HTR-8/SVneo (cell line): ENCODE measurements at places on chromosomes 7 and 10.
A peak's percentile ranks its signal among the peaks of the same experiment; 100 is the strongest.

DNA sequence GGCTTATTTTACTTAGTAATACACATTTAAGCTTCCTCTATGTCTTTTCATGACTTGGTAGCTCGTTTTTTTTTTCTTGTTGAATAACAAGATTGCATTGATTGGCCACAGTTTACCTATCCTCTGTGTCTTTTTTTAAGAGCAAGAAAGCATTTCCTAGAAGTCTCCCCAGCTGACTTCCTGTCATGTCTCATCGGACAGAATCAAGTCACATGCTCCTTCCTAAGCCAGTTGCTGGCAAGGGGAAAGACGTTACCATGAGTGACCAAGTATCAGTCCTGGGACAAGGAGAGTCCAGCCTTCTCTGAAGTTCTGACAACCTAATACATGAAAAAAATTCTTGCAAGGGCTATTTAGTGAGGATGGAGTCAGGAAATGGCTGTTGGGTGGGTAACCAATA is 24.9 kb upstream of the SFRP5 start:
- DNase-seq: no peak

DNA sequence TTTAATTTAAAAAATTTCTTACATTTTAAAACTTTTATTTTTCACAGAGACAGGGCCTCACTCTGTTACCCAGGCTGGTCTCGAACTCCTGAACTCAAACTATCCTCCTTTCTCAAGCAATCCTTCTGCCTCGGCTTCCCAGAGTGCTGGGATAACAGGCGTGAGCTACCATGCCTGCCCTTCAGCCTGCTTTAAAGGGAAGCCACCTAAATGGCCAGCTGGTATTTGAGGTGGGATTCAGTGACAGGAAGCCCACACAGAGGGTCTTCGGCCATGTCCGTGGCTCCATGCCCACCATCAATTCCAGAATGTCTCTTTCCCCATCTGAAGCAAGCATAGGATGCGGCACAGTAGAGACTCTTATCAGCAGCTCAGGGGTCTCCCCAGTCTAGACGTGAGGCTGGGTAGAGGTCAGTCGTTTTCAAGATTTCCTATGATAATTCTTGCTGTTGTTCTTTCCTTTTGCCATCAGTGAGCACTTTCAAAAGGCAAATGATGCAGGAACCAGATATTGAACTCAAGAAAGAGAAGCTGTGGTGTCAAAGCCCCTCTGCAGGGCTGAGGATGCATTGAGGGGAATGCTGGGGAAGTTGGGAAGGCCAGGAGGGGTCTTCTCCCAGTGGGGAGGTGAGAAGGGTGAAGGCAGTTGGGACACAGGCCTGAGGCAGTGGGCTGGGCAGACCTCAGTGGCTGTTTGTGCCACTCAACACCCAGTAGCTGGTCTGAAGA is 291.5 kb upstream of the IGFBP3 start:
- DNase-seq: no peak

DNA sequence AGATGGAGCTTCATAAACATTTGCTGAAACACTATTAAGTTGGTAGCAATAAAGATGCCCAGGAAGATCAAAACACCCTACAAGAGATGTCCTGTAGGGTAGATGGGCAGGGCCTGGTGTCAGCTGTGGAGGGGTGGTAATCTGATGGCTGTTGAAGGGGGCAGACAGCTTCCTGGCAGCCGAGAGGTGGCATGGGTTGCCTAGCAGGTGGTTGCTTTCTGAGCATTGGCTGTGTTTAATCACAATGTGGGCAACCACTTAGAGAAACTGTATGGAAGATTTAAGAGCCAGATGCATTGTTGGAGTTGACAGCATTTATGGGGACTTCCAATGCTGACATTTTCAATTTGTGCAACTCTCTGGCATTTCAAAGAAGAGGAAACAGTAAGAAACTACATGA is 79.9 kb upstream of the SLC26A5 start:
- no peak for DNase-seq

DNA sequence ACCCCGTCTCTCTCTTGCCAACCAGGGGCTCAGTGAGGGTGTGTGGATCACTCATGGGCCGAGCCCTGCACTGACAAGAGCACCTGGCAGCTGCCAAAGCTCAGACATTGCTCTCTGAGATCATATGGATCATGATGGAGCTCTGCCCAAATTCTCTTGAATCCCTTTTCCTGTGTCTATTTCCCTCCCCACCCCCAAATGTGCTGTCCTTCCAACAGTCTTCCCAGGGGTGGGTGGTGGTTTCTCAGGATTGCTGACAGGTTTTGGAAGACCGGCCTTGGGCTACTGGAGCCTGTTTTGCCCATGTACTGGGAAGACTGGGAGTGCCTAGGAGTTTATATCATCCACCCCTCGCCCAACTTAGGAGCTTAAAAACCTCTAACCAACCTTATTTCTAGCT is 10.5 kb downstream of the ARHGAP22 start:
- DNase-seq: no peak

DNA sequence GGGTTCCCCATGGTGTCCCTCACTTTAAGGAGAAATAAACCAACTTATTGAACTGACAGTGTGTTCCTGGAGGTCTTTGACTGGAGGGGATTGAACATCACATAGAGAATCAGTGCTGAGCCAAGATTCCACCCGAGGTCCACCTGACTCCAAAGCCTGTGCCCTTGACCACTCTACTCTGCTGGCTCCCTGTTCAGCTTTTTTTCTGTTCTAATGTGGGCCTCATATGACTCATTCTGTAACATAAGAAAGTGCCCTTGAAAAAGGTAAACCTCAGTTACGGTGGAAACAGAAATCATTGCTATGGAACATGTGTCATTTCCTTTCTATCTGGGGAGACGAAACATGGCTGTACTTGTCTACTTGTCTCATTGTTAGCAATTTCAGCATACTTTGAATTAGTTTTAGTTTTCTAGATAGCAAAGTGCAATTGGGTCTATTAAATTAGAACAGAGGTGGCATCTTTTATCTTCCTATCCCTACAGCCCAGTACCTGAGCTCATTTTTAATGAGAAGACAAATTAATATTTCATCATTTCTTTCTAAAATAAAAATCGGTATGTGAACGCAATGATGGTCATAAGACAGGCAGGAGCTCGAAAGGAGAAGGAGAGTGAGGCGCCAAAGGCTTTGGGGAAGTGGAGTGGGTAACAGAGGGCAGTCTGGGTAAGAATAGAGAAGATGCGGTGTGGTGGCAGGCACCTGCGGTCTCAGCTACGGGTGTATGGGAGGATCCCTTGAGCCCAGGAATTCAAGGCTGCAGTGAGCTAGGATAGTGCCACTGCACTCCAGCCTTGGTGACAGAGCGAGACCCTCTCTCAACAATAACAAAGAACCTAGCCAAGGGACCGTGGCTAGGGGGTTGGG is 1.5 kb downstream of the GSDME start:
- DNase-seq: peak; percentile 47

DNA sequence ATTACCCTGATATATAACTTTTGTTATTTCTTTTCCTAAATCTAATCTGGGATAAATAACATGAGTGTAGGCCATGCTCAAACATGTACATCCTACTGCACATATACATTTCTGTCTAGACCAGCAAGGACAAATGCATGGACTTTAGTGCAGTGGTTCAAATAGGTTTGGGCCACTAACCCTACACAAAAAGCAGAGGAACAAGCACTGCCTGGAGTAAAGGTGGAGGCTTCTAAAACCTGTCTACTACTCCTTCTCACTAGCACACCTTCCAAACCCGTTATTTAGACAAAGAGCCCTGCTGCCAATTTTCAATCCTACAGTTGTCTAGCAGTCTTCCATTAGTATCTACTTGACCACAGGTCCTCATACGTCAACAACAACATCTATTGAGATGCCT is 34.8 kb downstream of the SGCE start:
- no peak for DNase-seq

GRCh38 chr10:43890124-43890523 is 241.4 kb upstream of the ZNF32 start:
- no peak for DNase-seq

DNA sequence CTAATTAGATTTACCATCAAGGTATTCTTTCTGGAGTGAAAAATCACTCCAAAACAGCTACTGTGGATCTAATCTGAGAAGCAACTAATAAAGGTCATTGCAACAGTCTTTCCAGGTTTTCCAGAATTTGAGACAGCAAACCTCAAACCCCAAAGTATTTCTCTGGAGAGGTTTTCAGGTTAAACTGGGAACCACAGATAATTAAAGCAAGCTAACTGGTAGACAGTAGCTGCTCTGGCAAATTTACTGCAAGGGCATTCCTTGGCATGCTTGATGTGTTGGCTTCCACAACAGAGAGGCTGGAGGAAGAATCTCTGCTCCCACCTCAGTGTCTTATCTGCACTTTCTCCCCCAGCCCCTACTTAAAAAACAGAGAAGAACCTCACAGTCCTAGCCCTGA is 140.0 kb upstream of the NRBF2 start:
- DNase-seq: no peak

DNA sequence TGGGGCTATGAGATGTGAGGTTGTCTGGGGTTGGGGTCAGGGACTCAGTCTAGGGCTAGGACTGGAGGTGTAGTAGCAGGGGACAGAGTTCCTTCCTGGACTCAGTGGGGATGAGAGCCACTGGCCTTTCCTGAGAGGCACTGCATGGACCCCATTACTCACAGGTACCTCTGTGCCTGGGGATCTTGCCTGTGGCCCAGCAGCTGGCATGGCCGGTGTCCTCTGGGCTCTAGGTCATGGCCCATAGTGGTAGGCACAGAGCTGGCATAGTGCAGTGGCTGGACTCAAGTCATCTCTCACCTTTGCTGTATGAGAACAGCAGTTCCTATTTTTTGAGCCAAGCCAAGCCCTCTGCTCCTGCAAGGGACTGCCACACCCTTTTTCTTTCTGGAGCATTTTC is 51.9 kb downstream of the NEURL1 start:
- no peak for DNase-seq

- no peak for DNase-seq
These were observed 47.4 kb downstream of the ZMYND11 start for GRCh38 chr10:182441-183201.

DNA sequence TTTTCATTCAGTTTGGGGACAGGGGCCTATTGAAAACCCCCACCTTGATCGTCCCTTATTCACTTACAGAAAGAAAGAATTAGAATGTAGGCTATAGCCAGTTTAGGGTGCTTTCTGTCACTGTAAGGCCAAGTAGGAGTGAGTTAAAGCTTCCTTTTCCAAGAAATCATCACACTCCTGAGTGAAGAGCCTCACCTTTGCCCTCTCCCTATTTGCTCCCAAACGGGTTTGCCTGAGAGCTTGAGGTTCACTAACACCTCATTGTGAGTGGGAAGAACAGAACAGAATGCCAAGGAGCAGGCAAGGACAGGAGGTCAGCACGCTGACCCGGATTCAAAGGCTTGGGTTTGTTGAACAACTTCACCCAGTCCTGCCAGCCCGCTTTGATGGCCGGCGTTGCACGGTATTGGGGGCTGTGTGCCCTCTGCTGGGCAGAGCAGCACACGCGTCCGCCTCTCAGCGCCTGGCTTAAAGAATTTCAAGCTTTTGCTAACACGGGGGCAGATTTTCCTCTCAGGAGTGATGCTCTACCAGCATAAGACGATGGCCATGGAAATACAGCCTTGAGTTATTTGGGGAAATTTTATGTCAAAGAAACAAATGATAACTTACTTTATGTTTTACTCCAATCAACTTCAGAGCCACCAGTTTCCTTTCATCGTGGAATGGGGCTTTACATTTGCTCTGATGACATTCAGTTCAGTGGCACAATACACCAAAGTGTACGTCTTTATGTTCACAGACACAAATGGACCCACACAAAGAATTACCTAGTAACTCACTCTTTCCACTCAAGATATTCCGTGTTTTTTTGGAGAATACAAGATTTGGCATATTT is 470.0 kb downstream of the SUGCT start:
- DNase-seq: peak; percentile 65

DNA sequence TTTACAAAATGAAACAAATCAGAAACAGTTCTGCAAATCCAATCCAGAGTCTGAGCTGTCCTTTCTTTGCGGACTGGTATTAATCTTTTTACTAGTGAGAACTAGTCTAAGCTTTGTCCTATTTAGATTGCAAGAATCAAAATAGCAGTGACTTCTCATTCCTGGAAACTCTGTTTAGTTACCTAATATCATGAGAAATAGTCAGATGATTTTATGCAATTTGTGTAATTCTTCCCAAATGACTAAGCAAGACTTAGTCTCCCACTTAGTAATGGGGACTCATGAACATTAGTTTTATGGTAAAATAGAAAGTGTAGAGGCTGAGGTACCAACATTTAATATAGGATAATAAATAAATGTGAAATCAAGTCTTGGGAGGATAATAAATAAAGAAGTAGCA is 341.3 kb downstream of the DNAJB9 start:
- no peak for DNase-seq

DNA sequence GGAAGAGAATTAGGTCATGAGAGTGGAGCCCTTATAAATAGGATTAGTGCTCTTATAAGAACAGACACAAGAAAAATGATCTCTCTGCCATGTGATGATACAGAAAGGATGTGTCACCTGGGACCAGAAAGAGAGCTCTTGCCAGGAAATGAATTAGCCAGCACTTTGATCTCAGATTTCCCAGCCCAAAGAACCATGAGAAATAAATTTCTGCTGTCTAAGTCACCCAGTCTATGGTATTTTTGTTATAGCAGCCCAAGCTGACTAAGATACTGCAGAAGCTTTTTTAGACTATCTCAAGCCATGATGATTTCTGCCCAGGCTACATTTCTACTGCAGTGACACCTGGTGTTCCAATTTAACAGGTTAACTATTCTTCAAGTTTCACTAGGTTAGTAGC is 84.8 kb downstream of the RSU1 start:
- no peak for DNase-seq

DNA sequence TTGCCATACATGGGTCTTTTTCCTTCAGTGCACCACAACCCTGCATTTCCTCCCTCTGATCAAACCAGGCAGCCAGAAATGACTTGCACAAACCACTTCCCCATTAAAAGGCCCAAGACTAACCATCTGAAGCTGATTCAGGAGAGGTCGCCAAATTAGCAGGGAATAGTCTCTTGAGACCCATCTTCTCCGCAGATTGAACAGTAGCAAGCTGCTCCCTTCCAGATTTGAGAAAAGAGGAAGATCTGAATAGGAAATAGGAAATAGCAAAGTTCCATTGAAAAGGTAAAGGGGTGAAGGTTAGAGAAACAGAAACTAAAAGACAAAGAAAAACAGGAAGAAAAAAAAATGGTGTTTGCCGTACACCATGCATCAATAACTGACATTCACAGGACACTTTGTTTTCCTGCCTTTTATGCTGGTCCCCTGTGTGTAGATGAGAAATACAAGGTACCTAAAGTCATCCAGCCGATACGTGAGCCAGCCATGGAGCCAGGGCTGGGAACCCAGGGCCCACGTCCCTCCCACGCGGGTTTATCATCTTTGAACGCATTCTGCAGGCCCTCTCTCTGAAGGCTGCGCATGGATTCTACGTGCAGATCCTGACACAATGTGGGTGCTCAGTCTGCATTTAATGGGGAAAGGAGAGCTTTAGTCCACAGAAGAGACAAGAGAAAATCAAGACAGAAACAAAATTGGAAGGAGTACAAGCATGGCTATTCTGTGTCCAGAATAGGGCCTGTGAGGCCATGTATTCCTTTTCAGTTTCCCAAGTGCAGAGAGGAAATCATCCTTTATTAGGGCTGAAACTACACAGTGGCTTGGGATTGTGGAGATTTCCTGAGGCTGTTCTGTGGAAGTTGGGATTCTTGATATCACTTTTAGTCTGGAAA is 268.4 kb upstream of the NPVF start:
- DNase-seq: no peak
